ENCODE measurements at places on chromosomes 5 and 9.

DNA sequence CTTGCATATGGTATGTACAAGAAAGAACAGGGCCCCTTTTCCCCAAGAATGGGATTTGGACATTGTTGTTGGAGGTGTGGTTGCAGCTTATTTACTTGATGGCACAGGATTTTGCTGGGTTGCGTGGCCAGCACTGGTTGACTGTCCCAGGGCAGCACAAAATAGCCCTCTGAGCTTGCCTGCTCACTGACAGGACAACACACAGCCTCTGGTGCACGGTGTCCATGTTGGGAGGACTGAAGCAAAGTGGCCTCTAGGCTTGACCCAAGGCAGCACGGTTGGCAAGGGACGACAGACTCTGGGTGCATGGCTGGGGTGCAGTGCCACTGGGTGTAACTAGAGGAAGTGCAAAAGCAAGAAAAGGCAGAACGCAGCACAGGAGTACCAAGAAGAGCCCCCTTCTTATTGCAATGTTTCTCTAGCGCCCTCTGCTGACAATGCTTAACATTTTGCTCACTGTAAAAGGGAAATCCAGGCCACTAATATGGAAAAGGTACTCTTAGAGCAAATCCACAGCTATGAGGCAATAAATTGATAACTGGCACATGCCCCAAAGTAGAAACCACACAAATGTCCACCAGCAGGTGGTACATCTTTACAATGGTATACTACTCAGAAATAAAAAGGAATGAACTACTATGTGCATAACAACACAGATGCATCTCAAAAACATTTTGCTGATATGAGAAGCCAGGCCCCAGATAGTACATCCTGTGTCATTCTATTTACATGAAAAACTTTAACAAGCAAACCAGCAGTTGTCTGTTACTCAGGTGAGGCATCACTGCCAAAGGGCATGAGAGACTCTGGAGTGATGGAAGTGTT is 47.4 kb upstream of the BARX1 start:
- DNase-seq = peak; percentile 59

GRCh38 chr5:135238622-135239452 is 160.2 kb downstream of the MACROH2A1 start:
- no peak for DNase-seq

- no peak for DNase-seq
These were observed 139.7 kb downstream of the CEP120 start for GRCh38 chr5:123283499-123283898.

- DNase-seq = no peak
These were observed 132.4 kb downstream of the MCTP1 start for GRCh38 chr5:95152535-95152934.

DNA sequence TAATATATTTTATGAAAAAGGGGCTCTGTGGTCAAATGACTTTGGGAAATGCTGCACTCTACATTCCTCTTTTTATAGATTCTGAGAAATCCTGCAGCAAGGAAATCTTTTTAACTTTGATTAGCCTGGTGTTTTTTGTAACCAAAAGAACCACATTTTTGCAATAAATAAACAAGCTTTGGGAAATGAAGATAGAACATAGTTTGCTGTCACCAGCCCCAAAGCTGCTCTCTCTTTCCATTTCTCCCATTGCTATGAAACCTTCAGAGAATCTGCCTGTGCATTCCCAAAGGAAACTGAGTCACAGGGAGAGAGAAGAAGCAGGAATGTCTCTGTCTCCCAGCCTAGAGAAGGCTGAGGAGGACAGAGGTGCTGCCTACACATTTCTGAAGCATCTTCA is 59.0 kb downstream of the COL15A1 start:
- no peak for DNase-seq

- DNase-seq = no peak
These were observed 30.2 kb upstream of the SEMA6A start for GRCh38 chr5:116604805-116605204.

GRCh38 chr5:31614151-31615020 is 24.5 kb upstream of the PDZD2 start:
- DNase-seq = peak; percentile 17

DNA sequence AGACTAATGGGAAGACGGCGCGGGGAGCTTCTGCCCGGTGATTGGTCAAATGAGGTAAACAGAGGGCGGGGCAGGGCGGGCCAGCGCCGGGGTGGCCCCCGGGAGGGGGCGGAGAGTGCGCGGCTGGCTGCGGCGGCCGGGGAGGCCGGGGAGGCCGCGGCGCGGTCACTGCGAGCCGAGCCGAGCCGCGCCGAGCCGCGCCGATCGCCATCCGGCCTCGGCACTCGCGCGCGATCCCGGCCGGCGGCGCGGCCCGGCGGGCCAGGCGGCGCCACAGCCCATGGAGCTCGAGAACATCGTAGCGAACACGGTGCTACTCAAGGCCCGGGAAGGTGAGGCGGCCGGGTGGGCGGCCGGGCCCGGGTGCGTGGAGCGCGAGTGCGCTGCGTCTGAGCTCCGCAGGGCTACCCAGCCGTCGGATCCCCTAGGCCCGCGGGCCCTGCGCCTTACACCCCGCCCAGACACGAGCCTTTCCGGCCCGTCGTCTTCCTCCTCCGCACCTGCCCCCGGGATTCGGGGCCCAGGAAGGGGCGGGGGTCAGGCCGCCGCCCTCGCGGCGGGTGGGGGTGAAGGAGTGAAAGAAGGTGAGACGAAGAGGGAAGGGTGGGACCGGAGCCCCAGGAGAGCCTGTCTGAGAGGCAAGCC is at the start of gene GRK6:
Gene GRK6 (plus strand): TSS at position 111 of the 645 bp plus-strand sequence. CDS start 170 bp downstream, at position 281.
- peak; percentile 25 for DNase-seq

- DNase-seq = no peak
These were observed 20.5 kb downstream of the SEMA4D start for GRCh38 chr9:89477384-89477783.

- peak; percentile 27 for DNase-seq
These were observed 10.7 kb upstream of the PALM2AKAP2 start for GRCh38 chr9:109769250-109769649.

DNA sequence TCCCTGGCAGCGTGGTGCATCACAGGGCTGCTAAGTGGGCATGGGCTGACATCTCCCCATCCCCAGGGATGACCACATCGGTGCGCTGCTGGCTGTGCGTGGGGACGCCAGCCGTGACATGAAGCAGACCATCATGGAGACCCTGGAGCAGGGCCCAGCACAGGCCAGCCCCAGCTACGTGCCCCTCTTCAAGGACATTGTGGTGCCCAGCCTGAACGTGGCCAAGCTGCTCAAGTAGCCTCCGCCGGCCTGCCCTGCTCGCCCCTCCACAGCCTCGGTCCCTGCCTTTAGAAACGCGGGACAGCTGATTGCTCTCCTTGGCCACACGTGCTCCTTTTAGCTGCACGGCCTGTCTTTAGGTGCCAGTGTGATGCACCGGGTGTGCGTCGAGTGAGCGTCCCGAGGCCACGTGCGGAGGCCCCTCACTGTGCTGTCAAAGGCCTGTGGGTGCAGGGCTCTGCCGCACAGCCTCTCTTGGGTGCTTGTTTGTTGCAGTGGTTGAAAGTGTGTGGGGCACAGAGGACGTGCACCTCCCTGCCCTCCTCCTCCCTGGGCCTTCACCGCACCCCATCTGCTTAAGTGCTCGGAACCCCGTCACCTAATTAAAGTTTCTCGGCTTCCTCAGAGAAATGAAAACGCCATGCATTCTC is 23.8 kb downstream of the EXOC3 start:
- no peak for DNase-seq

GRCh38 chr9:97572892-97573365 is 60.2 kb downstream of the TSTD2 start:
- DNase-seq = no peak

DNA sequence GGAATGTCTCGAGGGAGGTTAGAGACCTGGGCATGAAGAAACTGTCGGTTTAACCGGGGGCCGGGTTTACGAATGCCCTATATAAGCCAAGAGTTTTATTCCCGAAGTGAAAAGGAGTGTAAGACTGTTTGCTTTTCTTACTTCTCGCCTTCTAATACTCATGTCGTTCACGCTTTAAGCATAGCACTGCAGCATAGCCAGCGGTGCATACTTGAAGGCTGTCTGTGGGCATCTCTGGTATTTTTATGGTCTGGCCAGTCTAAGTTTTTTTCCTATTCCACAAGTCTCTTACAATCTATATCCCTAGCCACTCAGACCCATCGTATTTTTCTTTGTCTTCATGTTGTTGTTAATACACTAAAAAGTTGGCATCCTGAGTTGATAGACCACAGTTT is 1.2 kb downstream of the UHRF2 start:
- peak; percentile 33 for DNase-seq

DNA sequence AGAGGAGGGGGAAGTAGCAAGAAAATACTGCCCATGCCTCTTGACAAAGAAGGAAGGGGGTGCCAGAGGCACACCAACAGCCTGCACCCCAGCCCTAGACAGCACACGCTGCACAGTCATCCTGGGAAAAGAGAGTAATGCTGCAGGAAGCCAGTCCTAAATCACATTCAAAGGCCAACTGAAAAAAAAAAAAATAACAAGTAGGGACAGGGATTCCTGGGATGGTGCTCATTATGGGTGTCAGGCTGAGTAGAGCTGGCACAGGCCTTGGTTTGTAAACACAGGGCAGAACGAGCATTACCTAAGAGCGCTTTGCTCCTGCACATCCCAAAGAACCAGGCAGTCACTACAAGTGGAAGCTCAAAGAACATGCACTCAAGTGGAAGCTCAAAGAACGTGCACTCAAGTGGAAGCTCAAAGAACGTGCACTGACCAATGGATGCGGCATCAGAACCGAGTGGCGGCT is 7.8 kb downstream of the RAPGEF1 start:
- DNase-seq = peak; percentile 69

GRCh38 chr9:93096131-93096802 is at the start of gene CARD19:
TSS of gene CARD19 (plus strand) at chr9:93096217. CDS start at chr9:93096346, 129 bp downstream.
- no peak for DNase-seq

DNA sequence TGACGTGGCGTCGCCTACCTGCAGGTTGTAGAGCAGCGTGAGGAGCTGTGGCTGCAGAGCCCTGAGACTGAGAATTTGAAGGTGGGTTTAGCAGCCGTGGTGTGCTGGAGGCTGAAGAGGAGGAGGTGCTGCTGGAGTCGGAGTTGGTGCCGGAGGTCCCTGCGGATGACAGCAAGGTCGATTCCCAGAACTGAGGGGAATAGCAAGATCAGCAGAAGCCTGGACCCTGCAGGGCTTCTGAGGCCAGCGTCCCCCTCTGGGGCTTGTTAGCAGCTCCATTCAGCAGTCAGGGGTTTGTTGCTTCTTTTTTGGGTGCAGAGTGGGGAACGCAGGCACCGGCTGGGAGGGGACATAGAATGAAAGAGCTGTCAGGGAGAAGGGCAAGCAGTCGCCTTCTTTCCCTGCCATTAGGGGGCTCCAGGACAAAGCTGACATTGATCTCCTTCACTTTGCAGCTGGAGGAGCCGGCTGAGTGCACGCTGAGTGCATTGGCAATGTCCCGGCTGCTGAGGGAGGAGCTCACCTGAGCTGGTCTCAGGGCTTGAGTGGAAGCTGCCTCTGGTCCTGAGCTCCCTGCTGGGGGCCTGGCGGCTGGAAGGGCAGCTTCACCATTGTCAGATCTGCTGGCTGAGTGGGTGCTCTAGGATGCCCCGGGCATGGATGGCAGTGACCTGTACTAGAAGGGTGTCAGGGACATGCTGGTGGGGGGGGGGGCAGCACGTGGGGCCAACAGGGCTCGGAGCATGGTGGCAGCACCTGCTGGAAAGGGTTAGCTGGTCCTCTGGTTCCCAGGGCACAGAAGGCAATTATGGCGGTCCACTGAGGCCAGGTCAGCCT is 20.8 kb downstream of the OBP2B start:
- no peak for DNase-seq

GRCh38 chr5:135828782-135829127 is 5.7 kb upstream of the SLC25A48 start:
- DNase-seq = no peak

- no peak for DNase-seq
These were observed 63.6 kb downstream of the NUDT12 start for GRCh38 chr5:103498800-103499551.

DNA sequence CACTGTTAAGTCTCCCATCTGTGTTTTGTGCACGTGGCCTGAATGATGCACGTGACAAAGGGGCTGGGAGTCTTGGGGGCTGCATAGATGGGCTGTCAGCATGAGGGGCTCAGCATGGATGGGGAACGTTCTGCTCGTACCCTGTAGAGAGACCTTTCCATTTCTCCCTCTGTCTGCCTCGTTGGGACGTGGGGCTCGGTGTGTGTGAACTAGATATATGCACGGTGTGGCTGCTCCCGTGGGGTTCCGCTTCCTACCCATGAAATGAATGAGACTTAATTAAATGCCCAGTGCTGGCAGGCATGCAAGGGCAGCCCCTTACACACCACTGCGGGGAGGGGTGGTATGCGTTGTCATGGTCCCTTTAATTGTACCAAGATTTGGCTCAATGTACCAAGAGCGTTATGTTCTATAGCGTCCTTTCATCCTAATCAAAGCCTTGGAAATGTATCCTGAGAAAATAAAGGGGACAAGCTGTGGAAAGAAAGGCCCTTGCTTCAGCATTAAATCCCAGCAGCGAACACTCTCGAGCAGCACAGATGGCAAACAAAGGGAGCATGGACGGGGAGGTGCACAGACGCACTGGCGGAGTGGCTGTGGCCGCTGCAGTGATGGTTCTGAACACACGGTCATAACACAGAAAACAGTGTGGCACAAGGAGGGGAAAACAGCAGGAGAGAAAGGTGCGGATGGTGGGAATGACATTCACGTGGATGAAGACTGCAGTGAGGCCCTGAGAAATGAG is 66.8 kb downstream of the RASGEF1C start:
- no peak for DNase-seq

DNA sequence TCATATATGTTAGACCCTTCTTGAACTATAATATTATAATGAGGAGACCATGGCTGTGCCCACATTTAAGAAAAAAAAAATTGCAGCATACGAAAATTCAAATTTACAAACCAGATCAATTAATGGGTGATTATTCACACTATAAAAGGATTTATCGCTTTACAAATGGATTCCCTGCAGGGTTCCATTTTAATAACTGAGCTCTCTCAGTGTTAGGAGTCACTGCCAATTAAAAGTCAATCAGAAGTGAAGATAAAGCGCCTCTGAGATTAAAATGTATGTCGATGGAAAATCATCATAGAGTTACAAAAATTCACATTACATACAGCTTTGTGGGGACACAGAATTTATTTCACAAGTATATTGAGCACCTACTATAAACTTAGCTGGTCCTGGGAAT is 66.6 kb upstream of the SMARCA2 start:
- no peak for DNase-seq

DNA sequence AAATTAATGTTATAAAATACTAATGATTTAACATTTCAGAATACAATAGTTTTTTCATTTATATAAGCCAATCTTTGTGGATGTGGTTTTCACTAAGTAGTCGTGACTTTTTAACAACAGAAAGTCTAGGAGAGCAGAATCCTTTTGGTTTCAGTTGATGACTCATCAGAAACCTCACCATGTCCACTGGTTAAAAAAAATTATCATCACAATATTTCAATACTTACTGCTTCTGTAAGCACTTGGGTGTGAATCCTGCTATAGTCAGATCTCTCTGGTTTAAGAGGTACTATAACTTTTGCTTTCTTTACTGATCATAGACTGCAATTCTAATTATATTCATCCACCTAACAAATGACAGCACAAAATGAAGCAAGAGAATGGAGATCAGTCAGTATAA is 77.2 kb downstream of the MRPS30 start:
- peak; percentile 8 for DNase-seq

GRCh38 chr5:80780761-80781285 is 126.0 kb upstream of the DHFR start:
- DNase-seq = no peak

- DNase-seq = no peak
These were observed 24.9 kb upstream of the IRX4 start for GRCh38 chr5:1907616-1908015.

Data from fibroblast of mammary gland (primary cell).